ENCODE measurements at places on chromosomes 1 and 21.

GRCh38 chr1:13730751-13731482, 30.9 kb downstream of the PRDM2 start:
- peak; percentile 31 for DNase-seq

DNA sequence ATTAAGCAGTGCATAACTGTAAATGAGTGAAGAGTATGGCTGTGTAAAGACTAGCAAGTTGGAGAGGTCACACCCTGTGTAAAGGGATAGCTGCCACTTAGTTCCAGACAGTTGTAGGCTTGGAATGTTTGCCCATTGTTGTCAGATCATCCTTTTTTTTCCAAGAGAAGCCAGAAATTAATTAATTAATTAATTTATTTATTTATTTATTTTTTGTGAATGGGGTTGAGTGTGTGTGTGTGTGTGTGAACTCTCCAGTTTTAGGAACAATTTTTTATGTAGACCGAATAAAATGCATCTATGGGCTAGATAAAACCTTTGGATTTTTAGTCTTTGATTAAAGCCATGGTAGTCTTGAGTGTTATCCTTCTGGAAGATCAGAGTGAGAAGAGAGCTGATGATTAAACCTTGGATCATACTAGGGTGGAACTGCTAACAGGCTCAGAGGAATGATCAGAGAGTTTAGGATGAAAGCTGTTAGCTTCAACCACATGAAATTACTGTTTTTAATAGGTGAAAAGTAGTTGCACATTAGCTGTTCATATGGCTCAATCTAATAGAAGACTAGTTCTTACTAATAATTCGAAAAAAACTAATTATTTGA, 58.4 kb downstream of the OSBPL9 start:
- no peak for DNase-seq

GRCh38 chr1:35223084-35223630, 30.2 kb upstream of the SFPQ start:
- DNase-seq = no peak

- DNase-seq = no peak
Observed at GRCh38 chr21:45125357-45125756, 51.0 kb downstream of the ADARB1 start.

DNA sequence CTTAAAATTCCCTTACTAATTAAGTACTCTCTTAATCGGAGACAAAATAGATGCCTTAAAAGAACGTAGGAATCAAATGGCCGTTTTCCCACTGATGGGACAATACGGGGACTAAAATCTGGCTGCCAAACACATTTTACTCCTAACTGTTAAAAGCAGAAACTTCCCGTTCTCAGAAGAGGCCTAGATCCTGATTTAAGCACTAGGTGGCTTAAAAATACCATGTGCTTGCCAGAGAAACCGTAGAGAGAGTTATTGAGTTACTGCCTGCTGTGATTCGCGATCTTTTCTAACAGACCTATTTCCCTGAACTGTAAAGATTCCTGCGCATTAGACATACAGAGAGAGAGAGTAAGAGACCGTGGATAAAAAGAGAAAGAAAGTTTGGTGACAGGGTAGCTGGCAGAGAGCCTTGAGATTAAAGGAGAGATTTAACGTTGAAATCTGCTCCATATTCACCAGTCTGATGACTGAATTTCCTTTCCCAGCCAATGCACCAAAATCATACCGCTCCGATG, 54.4 kb upstream of the STUM start:
- no peak for DNase-seq

- DNase-seq = no peak
Observed at GRCh38 chr1:200666309-200666708, 3.4 kb downstream of the DDX59 start.

- DNase-seq = peak; percentile 81
Observed at GRCh38 chr1:168266644-168267186, 14.0 kb upstream of the TBX19 start.

GRCh38 chr1:3274972-3275371, 179.5 kb upstream of the ARHGEF16 start:
- no peak for DNase-seq

GRCh38 chr1:43901196-43901961, 32.2 kb upstream of the ARTN start:
- DNase-seq = peak; percentile 27

DNA sequence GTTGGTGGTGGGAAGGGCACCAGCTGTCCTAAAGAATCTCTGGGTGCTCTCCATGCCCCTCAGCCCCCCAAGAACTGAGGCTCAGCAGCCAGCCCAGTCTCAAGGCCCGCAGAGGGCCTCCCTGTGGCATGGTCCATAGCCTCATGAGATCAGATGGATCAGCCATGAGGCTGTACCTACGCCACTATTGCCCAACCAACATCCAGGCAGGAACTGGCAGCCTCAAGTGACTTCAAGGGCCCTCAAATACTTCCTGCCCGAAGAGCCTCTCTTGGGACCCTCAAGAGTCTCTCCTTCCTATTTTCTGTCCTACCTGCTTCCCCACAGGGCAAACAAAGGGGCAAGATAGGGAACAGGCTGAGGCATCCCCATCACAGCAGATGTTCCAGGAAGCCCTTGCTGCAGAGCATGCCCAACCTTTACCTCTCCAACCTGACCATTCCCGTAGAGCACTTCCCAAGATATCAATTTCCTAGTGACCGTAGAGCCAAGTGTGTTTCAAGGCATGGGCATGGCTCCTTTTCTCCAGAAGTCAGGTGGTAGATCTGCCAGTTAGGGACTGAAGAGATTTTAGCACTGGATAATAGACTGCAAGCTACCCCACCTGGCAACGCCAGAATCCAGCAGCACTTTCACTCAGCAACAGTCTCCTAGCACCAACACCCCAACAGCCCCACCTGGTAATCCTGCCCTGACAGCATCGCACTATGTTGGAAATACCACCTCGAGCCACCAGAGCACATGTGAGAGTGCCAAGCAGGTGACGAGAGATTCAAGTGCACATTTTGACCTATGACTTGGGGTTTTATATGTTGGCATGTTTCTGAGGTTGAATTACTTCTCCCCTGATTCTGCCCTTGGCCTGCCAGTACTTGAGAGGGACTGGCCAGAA, 13.7 kb upstream of the MFSD2A start:
- no peak for DNase-seq

- no peak for DNase-seq
Observed at GRCh38 chr21:45669382-45669781, 25.9 kb downstream of the PCBP3 start.

- no peak for DNase-seq
Observed at GRCh38 chr1:93958032-93958725, 48.9 kb upstream of the GCLM start.

DNA sequence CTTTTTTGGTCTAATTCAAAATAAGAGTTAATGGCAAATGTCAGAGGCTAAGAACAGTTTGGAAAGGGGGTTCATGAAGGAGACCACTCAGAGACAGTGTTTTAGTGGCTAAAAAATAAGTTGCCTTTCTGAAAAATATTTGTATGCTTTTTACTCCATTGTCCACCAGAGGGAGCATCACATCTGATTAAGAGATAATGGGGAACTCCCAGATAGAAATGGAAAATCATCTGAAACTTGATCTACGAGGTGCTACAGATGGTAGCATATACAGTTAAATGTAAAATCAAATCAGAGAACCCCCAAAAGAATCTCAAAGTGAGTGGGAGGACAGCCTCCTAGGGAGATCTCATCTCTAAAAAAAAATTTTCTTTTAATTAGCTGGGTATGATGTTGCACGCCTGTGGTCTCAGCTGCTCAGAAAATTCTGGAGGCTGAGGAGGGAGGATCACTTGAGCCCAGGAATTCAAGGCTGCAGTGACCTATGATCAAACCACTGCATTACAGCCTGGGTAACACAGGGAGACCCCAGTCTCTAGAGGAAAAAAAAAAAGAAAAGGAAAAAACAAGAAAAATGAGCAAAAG, 9.7 kb downstream of the SMYD3 start:
- DNase-seq = peak; percentile 89

DNA sequence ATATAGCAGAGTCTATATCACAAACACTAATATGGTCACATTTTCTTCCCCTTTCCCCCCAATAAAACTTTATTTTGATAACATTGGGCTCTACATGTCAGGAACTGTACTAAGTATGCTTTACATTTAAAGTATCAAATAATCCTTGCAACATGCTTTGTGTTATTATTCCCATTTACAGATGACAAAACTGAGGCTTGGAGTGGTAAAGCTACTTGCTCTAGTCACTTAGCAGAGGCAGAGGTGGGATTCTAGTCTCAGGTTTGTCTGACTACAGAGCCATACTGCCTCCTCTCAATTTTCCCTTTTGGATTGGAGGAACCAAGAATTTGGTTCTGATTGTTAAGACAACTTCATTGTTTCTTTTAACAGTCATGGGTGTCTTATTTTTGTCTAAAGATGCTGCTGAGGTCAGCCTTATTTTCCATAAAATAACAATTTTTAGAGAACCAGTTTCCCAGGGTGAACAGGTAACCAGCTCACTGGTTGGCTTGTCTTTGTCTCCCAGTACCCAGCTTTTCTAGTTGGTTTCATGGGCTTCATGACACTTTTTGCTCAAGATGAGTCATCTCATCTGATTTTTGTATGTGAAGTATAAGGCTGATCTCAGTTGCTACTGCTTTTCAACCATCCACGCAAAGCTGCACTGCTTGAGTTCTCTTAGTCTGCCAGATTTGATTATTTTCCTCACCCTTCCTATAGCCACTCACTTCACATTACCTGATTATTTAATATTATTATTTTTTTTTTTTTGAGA, 81.0 kb upstream of the ARID1A start:
- DNase-seq = no peak

DNA sequence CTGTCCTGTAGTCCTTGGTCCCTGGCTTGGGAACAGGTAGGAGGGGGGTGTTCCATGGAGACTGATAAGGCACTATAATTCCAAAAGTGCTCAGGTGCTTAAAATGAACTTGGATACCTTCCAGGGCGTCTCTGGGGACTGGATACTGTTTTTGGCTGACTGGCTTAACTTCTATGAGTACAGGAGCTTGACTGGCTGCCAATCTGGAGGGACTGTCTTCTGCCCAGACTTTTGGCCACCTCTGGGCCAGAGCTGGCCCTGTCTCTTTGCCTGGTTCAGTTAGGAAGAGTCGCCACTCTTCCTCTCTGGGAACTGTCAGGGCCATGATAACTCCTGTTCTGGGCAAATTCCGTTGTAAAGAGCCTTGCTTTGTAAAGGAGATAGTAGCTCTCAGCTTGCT, 407.0 kb downstream of the TGFB2 start:
- no peak for DNase-seq

DNA sequence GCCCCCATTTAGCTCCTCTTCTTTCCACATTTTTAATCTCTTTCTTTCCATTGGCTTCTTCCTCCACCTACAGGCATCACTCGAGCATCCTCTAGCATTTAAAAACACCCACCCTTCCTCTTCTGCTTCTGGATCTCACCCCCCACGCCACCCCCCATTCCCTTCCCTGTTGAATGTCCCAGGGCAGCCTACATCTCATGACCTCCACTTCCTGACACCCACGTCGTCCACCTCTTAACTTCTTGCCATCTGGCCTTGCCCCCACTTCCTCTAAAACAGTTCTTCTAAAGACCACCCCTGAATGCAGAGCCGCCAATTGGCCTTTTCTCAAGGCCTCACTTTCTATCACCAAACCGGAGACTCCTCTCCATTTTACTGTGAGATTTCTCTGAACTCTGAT, 6.1 kb upstream of the ETNK2 start:
- no peak for DNase-seq

GRCh38 chr1:3531928-3532327, 77.5 kb downstream of the ARHGEF16 start:
- no peak for DNase-seq

GRCh38 chr1:2429780-2430591, 17.6 kb upstream of the PEX10 start:
- DNase-seq = no peak

DNA sequence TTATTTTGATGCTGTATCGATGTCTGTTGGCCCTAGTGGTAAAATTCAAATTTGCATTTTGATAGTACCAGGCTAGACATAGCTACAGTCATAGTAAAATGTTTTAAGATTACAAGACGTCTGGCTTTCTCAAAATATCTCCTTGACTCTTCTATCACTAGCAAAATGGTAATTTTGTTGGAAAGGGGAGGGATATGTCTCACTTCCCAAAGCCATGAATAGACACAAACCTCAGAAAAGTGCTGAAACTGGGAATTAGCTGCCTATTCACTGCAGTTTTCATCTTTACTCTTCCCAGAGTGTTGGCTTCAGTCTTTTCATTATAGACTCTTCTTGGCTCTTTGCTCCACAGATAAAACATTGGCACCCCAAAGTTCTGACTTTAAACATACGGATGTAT, 1009.9 kb downstream of the ADGRL2 start:
- no peak for DNase-seq

Data from hematopoietic multipotent progenitor cell treated with erythropoietin and hydrocortisone succinate and interleukin-3 and kit ligand, for 8 days (in vitro differentiated cells).